ENCODE measurements at places on chromosomes 5 and 9.

- no peak for DNase-seq
These were observed 2.0 kb downstream of the ADCY2 start for GRCh38 chr5:7397937-7398336.

GRCh38 chr9:16363073-16363781 lies 507.2 kb downstream of the BNC2 start:
- no peak for DNase-seq

DNA sequence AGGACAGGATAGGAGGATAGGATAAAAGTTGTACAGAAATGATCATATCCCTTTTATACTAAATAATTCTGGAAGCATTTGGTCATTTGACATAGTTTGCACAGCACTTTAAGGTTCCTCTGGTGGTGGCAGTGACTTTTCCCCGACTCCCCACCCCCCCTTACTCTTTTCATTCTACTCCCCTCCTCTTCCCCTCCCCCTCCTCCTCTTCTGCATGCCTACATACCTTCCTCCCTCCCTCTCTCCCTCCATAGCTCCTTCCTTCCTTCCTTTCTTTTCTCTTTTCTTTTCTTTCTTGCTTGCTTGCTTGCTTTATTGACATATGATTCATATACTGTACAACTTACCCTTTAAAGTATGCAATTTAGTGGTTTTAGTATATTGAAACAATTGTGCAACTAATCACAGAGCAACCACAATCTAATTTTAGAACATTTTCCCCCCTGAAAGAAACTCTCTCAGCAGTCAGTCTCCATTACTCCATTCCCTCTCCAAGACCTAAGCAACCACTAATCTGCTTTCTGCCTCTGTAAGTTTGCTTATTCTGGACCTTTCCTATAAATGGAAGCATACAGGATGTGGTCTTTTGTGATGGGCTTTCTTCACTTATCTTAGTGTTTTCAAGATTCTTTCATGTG lies 159.0 kb downstream of the HACD4 start:
- no peak for DNase-seq

DNA sequence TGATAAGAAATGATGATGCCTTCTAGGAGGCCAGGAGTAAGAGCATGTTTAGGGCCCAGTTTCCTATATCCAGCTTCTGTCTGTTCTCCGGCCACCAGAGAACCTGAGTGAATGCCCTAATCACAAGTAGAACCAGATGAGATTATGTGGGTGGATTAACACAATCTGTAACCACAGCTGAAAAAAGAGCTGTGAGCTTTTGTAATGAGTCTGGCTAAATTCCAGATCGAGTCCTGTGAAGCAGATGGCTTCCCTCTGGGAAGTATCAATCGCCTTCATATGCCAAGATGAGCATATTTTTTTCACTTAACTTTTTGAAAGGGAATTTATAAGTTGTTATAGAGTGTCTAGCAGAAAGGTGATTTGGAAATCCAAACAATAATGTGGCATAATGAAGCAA lies 99.8 kb downstream of the NNT start:
- DNase-seq, result no peak

- no peak for DNase-seq
These were observed 28.8 kb downstream of the FRMD3 start for GRCh38 chr9:83509402-83509801.

DNA sequence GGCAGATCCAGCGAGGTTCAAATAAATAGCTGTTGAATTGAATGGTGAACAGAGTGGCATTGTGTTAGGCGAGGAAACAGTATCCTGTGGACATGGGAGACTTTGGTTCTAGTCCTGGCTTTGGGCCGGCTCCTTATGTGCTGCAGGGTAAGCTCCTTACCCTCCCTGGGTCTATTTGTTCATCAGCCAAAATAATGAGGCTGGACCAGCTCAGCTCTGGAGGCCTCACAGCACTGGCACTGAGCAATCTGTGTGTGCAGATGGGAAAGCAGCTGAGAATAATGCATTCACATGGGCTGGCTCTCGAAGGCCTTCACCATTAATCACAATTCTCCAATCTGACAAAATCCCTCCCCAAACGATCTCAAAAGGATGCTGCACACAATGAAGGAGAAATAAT lies 81.9 kb downstream of the APBA1 start:
- DNase-seq, result no peak

DNA sequence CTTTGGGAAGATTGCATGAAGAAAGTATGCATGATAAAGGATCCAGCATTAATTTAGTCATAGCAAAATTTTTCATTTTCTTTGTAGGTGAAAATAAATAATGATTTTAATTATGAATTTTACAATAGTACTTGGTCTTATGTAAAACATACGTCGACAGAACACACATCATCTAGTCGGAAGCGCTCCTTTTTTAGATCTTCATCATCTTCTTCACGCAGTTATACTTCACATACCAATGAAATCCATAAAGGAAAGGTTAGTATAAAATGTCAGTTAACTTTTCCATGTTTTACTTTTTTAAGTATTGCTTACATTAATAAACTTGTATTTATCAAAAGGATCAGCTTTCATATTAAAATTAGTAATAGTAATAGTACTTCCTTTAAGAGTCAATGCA lies 35.8 kb downstream of the C7 start:
- no peak for DNase-seq

GRCh38 chr9:29556746-29557145 lies 1983.5 kb upstream of the C9orf72 start:
- no peak for DNase-seq

- no peak for DNase-seq
These were observed 796 bp upstream of the GADD45G start for GRCh38 chr9:89603767-89604665.

DNA sequence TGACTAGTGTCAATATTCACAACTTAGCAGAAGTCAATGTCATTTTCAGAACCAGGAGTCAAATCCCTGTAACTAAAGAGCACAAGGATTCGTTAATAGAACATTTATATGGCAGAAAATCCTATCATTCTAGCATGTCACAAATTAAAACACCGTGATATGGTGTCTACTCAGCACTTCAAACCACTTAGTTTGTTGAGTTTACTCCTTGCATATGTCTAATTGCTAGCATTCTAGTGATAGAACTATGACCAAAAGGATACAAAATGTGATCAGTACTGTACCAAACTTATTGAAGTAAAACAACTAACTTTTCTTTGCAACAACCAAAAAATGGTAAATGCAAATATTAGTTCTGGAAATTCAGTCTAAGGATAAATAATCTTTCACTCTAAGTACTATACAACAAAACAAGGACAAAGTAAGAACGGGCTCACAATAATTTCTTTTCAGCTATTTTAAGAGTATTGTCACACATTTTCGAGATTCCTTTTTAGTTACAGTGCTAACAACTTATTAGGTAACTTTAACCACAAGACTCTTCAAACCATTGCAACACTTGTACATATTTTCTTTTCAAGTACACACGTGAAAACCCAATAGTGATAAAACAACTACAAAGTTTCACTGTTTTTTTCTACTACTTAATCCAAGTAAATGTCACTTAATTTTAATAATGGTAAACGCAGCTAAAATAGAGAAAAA lies 845.2 kb upstream of the CDH10 start:
- DNase-seq, result no peak

- DNase-seq, result no peak
These were observed 138.8 kb upstream of the COL5A1 start for GRCh38 chr9:134502809-134503211.

DNA sequence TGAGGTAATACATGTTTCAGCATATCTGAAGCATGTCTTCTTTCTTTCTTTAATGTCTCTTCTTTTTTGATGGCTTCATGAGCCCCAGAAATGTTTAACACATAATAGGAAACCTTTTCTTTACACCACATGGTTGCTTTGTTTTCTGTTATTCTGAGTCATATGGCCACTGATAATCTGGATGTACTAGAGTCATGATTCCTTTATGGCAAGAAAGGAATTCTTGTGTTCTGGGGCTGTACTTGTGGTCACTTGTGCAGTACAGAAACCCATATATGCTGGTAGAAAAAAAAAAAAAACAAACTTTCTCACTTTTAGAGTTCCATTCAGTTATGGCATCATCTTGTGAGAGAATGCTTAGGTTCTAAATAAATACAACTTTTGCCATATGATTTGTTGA lies 1669.3 kb upstream of the CDH9 start:
- DNase-seq, result no peak

- no peak for DNase-seq
These were observed 651 bp downstream of the TRIM23 start for GRCh38 chr5:65623482-65623881.

DNA sequence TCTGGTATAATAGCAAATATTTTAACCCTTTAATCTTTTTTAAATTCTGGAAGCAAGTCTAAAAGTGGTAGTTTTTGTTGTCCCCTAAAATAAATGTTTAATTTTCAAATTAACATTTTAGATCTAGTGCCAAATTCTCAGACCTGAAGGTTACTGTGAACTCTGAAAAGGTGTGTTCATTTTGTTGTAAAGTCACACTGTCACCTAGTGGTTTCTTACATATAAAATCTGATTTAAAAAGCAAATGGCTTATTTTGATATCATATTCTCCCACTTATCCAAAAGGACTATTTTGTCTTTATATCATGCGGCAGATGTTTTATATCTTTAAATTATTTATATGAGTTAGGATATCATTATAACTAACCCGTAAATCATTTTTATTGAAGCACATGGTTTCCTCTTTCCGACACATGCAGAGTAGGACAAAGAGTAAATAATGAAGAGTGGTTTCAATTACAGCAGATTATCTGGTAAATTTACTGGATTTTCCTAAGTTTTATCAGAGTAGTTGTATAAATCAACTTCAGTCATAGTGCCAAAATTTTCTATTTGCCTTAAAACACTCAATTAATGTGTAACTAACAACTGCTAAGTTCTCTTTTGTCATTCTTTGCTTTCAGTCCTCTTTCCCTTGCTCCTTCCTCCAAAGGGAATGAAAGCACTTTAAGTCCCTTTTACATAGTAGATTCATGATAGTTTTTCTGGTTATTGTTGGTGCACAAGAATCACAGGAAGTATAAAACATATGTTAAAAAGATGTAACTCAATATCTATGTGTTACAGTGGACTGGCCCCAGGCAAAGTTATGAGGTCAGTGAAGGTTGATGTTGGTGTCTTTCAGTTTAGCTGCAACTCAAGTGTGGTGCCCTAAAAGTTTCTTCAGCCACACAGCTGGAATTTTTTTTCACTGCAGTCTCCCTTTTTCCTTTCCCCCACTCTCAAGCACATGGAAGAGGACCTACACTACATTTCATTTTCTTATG lies 189.6 kb downstream of the COX7C start:
- no peak for DNase-seq

DNA sequence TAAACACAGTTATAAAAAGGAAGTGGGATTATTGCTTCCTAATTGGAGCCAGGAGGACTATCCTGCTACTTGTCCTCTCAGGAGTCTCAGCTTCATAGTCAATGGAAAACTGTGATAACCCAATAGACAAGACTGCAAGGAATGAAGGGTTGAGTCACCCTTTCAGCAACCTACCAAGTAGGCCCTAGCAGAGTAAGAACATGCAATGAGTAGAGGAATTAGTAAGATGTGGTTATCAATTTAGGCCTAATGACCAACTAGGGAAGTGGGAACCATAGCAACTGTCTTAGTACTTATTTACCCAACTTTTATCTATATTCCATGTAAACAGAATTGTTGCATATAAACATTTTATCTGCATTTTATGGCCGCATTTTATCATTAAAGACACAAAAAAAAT lies 310.1 kb downstream of the RFX3 start:
- DNase-seq, result no peak

DNA sequence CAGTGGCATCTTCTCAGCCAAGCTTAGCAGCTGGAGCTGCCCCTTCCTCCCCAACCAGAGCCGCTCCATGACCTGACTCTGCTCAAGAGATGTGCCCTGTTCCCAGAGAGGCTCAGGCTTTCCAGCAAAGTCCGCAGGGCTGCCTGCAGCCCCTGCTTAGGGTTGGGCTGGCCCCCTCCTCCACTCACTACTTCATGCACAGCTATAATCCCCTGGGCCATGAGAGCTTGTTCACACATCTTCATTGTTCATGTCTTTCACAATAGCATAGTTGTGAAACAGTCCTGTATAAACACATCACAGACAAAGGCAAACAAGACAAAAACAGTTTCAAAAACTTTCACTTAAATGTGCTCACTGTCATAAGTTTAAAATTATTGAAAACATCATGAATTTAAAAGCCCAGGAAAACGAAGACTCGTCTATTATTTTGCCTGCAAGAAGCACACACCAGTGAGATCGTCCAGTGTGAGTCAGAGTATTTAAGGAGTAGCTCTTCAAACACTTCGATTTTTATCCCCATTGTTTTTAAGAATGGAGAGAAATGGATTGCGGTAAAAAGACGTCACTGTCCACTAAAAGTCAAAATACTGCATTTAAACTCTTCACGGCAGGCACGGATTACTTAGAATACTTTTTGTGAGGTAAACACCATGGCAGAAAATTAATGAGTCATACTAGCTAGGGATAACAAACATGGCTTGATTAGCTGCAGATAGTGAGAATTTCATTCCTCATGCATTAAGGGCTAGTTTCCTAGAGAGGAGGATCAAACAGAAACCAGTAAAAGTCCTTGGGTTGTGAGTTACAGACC lies 40.7 kb upstream of the S1PR3 start:
- no peak for DNase-seq

- no peak for DNase-seq
These were observed 455.3 kb upstream of the TUSC1 start for GRCh38 chr9:26133537-26133936.

- no peak for DNase-seq
These were observed 52.4 kb downstream of the FSD1L start for GRCh38 chr9:105500108-105500766.

- no peak for DNase-seq
These were observed 1.1 kb downstream of the SLIT3 start for GRCh38 chr5:169299663-169300467.

DNA sequence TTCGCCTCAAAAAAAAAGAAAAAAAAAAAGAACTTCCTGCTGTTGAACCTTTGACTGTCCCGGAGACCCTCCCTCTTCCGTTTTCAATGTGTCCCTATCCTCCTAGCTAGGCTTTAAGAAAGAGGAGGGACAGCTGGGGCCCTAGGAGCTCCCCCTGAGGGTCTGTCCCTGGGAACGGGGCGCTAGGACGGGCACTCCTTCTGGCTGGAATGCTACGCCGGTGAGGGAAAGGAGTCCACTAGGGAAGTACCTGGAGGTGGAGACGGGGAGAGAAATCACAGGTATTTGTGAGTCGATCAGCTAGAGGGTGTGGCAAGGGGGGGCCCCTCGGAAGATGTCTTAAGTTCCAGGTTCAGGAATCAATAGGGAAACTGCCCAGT lies 4.6 kb downstream of the SIT1 start:
- no peak for DNase-seq

DNA sequence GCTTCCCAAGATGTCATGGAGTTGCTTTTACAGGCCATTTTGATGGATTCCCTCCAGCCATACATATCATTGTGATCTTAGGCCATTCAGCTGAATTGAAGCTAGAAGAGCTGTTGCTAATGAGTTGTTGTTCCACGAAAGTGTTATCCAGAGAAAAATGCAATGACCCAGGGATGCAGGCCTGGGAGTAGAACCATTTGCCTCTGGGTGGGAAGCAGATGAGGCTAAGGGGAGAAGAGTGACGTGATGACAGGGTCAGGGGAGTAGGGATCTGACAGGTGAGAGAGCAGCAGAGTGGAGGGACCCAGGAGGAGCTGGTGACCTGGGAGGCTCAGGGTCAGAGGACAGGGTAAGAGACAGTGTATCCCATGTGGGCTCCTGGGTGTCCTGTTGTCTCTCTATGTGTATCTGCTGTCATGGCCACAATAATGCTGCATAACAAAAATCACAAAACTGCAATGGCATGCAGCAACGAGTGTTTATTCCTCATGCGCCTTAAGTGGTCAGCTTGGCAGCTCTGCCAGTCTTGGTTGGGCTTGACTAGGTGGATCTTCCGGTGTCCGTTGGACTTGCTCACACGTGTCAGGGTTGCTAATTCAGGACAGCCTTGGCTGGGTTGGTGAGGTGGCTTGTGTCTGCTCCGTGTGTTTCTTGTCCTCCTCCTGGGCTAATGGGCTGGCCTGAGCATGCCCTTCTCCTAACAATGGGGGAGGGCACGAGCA lies 90.6 kb downstream of the LIFR start:
- DNase-seq, result no peak

Measured in stimulated activated CD8-positive, alpha-beta memory T cell treated with anti-CD3 and anti-CD28 coated beads, Interleukin-7, amount 100 ng/mL, for 24 hours (primary cell).